Mesangial cell (primary cell): ENCODE measurements at places on chromosomes 1 and 21. TPM values are rescaled to one million over a fixed set of nuclear protein-coding genes. Genes with fewer than 3 reads are reported as not detected.

CASQ2 gene
- total RNA-seq, result not detected in 2 replicates

TRIM17 gene
- 0.16 and 0.89 TPM in 2 replicates for total RNA-seq

KRTAP11-1 gene
- total RNA-seq, result not detected in 2 replicates

F3 gene
- total RNA-seq, result 20.7 and 92.4 TPM in 2 replicates

HAO2 gene
- total RNA-seq, result not detected in 2 replicates

KRTAP19-3 gene
- total RNA-seq, result not detected in 2 replicates

C1QC gene
- total RNA-seq, result not detected in 2 replicates

EIF2D gene
- total RNA-seq, result 39.1 and 56.4 TPM in 2 replicates

SAMSN1 gene
- 0.13 TPM in 1 of 2 replicates, not detected in the other for total RNA-seq

CD34 gene
- total RNA-seq, result 0.16 TPM in 1 of 2 replicates, not detected in the other

KCNQ4 gene
- 0.49 and 1.3 TPM in 2 replicates for total RNA-seq

SLC1A7 gene
- total RNA-seq, result not detected in 2 replicates

CASQ1 gene
- not detected in 2 replicates for total RNA-seq

CHIA gene
- not detected in 2 replicates for total RNA-seq

LHX8 gene
- total RNA-seq, result not detected in 2 replicates

BRDT gene
- not detected in 2 replicates for total RNA-seq

CYP4A22 gene
- total RNA-seq, result not detected in 2 replicates

ANKRD65 gene
- 0.76 and 1.5 TPM in 2 replicates for total RNA-seq

FYB2 gene
- not detected in 2 replicates for total RNA-seq

IFI44L gene
- 0.65 and 1.4 TPM in 2 replicates for total RNA-seq

GCSAML gene
- not detected in 2 replicates for total RNA-seq

OBSCN gene
- 3.7 and 17.7 TPM in 2 replicates for total RNA-seq

INSRR gene
- under 0.01 TPM in 1 of 2 replicates, not detected in the other for total RNA-seq

GNG4 gene
- total RNA-seq, result 0.51 and 1.1 TPM in 2 replicates

CAMK1G gene
- 0.51 TPM in 1 of 2 replicates, not detected in the other for total RNA-seq

ACTL8 gene
- total RNA-seq, result not detected in 2 replicates

GNG12 gene
- 81.9 and 103 TPM in 2 replicates for total RNA-seq

TLCD4 gene
- total RNA-seq, result 0.98 and 2.0 TPM in 2 replicates

CNTN2 gene
- total RNA-seq, result not detected in 2 replicates

TMCC2 gene
- 3.0 and 5.2 TPM in 2 replicates for total RNA-seq
